Airway epithelial cell (primary cell): ENCODE measurements at places on chromosomes 5 and 9. TPM values are rescaled to one million over a fixed set of nuclear protein-coding genes. Genes with fewer than 3 reads are reported as not detected.

The IFNB1 gene
- not detected in 2 replicates for total RNA-seq

The SHOC1 gene
- total RNA-seq, result 0.07 and 0.19 TPM in 2 replicates

The CCL21 gene
- not detected in 2 replicates for total RNA-seq

The PTGES2 gene
- total RNA-seq, result 103 and 109 TPM in 2 replicates
